ENCODE measurements at places on chromosomes 6 and 20. TPM values are rescaled to one million over a fixed set of nuclear protein-coding genes. Genes with fewer than 3 reads are reported as not detected.

CLDN20 gene
- not detected for total RNA-seq

C20orf141 gene
- total RNA-seq = not detected

DNA sequence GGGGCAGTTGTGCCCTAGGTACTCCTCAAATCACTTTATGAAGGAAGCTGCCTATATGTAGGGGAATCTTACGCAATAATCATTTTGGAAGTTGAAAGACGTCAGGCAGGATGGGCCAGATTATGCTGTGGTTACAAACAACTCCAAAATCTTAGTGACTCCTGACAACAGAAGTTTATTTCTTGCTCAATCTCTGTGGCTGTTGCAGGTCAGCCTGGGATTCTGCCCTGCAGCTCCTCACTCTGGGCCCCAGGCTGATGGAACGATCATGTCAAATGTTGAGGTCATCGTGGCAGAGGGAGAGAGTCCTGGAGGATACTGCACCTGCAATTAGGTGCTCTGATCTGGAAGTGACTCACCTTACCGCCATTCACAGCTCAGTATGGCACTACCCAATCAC, 88.4 kb downstream of the ZDHHC14 start:
- no peak overlapping the region for H3K27ac ChIP-seq
- DNase-seq = no peak
- no peaks in the 10 kb centered on the region for H3K4me1 ChIP-seq

GRCh38 chr20:24528583-24529368, 59.3 kb downstream of the SYNDIG1 start:
- no peaks in the 10 kb centered on the region for H3K36me3 ChIP-seq
- H3K4me3 ChIP-seq = no peak overlapping the region
- no peak for DNase-seq
- H3K4me1 ChIP-seq = no peaks in the 10 kb centered on the region

DNA sequence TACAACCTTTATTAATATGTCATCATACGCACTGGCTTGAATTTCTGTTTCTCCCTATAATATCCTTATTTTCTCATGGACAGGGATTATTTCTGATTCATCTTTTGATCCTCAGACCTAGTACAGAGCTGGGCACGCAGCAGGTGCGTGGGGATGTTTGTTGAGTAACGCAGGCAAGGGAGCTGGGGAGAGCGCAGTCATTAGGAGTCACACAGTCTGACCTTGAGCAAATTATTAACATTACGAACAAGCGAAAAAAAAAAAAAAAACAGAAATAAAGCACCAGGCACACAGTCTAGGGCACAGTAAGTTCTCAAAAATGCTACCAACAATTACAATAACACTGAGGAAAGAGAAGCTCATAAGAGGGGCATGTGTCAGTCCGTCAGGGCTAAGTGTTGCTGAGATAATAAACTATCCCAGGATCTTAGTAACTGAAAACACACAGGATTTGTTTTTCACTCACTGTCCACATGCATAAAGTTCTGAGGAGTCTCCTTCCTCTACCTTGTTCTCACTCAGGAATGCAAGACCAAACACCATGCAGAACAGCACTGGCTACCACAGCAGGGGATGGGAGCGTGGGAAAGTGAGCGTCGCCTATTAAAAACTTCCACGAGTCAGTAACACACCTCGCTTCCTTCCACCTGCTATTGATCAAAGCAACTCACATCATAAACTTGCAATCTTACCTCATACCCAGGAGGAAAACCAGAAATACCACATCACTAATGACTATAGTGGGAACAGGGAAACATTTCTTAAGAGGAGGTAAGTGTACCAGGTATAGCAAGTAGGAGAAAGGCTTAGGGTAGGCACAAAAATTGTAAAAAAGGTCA, 56.9 kb downstream of the PDE10A start:
- no peak for DNase-seq
- H3K27ac ChIP-seq = no peak overlapping the region
- no peaks in the 10 kb centered on the region for H3K27me3 ChIP-seq

DNA sequence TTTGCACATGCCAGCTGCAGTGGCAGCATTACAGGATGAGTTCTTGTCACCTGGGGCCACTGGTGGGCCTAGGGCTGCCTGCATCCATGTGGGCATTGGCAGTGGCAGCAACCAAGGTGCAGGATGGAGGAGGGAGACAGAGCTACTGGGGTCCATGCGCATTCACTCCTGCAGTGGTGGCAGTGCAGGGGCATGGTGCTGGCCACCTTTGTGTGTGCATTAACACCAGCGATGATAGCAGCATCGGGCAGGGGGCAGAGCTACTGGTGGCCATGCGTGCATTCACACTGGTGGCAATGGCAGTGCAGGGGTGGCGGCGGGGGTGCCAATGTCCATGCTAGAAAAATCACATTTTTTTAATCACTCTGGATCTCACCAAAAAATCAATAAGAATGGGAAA, 730.0 kb downstream of the KHDRBS2 start:
- H3K4me3 ChIP-seq = no peak overlapping the region
- H3K27ac ChIP-seq = no peak overlapping the region
- no peaks in the 10 kb centered on the region for H3K36me3 ChIP-seq
- H3K27me3 ChIP-seq = no peaks in the 10 kb centered on the region

GRCh38 chr6:118283766-118284165, 264.3 kb upstream of the PLN start:
- H3K27ac ChIP-seq = no peak overlapping the region
- no peaks in the 10 kb centered on the region for H3K27me3 ChIP-seq
- peaks cover 32% of the 10 kb centered on the region for H3K4me1 ChIP-seq
- peak; percentile 69 for DNase-seq
- H3K36me3 ChIP-seq = no peaks in the 10 kb centered on the region

DNA sequence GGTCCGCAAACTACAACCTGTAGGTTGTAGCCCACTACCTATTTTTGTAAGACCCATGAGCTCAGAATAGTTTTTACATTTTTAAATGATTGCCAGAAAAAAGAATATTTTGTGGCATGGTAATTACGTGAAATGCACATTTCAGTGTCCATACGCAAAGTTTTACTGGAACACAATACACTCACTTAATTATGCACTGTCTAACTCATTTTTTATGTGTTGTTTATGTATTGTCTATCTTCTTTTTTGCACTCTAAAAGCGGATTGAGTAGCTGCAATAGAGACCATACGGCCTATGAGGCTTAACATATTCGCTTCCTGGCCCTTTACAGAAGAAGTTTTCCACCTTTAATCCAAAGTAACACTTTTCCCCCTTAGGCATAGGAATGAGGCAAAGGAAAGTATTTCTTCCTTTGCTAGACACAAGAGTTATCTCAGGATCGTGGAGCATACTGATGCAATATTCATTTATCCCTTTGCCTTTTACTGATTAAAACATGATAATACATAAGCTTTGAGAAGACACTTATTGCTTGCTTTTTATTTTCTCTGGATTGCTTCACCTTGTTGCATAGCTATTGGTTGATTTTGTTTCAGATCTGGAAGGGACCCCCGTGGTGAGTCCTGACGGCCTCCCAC, 69.8 kb downstream of the FNDC1 start:
- H3K36me3 ChIP-seq = no peaks in the 10 kb centered on the region
- H3K27ac ChIP-seq = no peak overlapping the region
- peaks cover 7% of the 10 kb centered on the region for H3K27me3 ChIP-seq
- DNase-seq = no peak
